ENCODE measurements at places on chromosomes 5 and 9.
A peak's percentile ranks its signal among the peaks of the same experiment; 100 is the strongest.

GRCh38 chr9:108783731-108784495 lies 71.9 kb downstream of the ACTL7B start:
- DNase-seq: no peak

GRCh38 chr5:42832060-42832459 lies 20.4 kb upstream of the SELENOP start:
- no peak for DNase-seq

DNA sequence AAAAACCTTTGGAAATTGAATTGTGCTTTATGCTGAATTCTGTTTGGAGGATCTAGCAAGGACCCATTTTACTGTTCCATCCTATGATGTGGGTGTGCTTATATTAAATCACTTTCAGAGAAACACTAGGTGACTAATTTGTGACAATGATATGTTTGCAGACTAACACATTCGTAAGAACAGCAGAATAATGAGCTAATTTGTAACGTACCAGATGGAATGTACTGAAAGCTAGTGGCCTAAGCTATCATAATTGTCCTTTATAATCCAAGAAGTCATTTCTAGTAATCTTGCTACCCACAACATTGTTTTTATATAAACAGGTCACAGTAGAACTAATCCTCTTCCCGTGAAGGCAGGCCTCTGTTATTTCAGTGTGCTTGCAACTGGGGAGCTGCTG lies 292.5 kb downstream of the PDE4D start:
- DNase-seq: no peak

DNA sequence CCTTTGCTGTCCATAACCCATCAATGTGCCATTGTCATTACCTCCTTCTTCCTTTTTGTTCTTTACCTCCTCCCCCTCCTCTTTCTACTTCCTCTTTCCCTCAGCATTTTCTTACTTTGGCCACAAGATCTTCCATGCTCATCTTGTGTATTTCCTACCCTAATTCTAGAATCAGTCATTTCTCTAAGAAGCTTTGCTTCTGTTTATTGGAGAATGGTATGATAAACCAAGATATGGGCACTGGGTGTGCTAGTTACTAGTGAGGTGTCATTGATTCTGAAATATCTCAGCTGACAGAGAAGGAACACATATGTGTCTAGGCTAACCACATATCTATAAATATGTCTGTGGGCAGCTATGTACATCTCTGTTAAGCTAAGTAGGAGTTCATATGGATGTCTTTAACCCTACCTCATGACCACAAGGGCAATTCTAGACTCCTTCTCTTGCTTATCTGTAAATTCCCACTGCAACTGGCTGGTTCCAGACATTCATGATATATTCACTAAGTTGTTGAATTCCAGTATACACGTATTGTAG lies 2051.3 kb upstream of the CDH9 start:
- DNase-seq: no peak

GRCh38 chr9:38043931-38044623 lies 24.9 kb downstream of the SHB start:
- DNase-seq: no peak

GRCh38 chr9:107991581-107991980 lies 502.0 kb upstream of the KLF4 start:
- DNase-seq: no peak

- DNase-seq: no peak
Measured at GRCh38 chr5:73763300-73764032, 137.5 kb downstream of the ARHGEF28 start.

- DNase-seq: no peak
Measured at GRCh38 chr5:114581136-114581535, 219.3 kb downstream of the KCNN2 start.

DNA sequence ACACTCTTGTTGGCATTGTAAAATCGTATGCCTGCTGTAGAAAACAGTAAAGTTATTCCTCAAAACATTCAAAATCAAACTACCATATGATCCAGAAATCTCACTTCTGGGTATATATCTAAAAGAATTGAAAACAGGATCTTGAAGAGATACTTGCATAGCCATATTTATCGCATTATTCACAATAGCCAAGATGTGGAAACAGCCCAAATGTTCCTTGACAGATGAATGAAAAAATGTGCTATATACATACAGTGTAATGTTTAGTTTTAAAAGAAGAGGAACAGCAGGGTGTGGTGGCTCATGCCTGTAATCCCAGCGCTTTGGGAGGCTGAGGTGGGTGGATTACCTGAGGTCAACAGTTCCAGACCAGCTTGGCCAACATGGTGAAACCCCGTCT lies 234.1 kb upstream of the DAB2 start:
- DNase-seq: no peak

DNA sequence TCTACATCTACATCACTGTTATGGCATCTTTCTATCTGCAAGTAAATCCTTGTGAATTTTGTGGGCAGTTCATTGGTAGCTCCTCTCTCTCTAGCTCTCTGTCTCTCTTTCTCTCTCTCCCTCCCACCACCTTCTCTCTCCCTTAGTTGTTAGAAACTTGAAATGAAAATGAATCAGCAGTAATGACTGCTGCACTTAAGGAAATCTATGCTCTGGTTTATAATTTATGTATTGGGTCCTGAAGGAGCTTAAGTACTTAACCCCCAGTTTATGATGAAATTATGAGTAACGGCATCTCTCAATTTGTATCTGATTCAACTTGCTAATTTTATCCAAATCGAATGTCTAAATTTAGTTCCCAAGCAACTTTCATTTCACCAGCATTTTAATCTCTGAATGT lies 52.0 kb upstream of the PTGER4 start:
- no peak for DNase-seq

DNA sequence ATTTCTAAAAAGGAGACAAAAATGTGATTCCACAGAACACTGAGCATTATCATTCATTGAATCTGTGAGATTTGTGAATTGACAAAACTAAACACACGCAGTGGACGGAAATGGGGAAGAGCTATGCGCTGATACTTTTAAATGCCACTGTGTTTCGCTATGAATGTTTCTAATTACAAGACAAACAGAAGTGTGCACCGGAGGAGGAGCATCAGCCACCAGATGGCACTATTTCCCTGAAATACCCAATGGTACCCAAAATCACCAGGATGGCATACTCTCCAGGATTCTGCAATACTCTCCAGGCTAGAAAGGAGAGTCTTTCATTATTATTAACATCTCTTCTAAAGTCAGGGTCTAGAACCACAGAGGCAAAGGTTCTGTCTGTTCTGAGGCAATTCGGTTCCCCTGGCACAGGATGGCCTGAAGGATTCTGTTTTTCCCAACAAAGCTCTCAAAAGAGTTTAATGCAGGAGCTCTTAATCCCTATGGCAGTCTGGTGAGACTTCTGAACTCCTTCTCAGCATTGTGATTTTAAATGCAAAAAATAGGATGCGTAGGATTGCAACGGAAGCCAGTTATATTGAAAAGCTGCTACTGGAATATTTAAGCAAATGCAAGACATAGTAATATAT lies 13.8 kb upstream of the PUM3 start:
- peak; percentile 77 for DNase-seq

GRCh38 chr9:135341612-135342169 lies 137.9 kb upstream of the PPP1R26 start:
- no peak for DNase-seq

DNA sequence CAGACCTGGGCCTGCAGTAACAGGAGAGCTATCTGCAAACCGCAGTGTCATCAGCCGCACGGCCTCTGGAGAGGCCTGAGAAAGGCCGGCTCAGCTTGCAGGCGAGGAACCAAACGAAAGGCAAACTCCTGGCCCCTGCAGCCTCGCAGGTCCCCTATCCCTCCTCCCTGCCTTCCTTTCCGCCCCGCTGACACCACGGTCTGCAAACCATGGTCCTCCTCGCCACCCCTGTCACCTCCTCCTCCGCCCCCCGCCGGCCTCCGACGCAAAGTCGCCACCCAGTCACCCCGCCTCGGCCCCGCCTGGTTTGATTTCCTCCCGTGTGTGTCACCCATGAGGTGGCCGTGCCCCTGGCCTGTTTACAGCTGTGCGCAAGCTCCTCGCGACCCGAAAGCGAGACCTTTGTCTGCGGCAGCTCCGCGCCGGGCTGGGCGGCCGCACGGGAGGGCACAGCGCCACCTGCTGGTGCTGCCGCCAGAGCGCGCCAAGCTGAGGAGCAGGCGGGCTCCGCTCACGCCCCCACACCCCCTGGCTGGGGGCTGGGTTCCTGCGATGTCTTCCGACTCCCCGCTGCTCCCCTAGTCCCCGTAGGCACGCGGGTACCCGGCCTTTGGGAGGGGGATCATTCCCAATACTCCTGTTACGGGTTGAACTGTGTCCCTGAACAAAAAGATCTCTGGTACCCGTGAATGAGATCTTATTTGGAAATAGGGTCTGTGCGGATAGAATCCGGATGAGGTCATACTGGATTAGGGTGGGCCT lies 19.4 kb downstream of the GBGT1 start:
- DNase-seq: peak; percentile 29

DNA sequence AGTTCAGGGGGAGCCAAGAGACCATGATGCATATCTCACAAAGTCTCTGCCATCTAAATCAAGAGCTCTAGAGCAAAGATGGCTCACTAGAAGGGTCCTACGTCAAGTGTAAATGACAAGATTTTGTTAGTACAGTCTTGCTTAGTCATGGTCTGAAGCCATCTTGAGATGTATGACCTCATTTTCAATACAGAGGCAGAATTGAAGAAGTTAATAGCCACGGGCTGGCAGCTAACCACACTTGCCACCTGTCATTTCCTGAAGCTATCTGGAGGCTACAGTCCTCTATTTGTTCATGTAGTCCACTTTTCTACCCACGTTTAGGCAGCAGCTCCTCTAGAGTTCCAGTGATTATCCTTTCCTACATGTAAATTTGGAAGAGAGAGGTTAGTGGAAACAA lies 231.7 kb upstream of the CDH12 start:
- no peak for DNase-seq

- DNase-seq: no peak
Measured at GRCh38 chr9:98867103-98867428, 59.6 kb downstream of the GALNT12 start.

DNA sequence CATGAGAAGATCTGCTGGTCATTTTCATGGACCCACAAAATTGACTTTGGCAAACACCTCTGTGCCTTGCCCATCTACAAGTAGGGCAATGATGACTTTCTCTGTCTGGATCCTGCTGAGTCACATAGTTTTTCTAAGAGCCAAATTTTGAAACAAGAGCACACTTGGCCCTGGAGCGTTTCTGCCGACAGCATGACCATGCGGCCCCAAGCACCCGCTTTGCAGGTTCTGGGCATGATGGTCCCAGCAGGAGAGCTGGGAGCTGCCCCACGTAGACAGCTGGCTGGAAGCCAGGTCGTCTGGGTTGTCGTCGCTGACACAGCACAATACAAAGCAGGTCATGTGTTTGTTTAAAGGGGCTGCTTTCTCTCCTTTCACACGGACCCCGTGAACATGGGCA lies 159.8 kb downstream of the SYK start:
- no peak for DNase-seq

- no peak for DNase-seq
Measured at GRCh38 chr9:35718721-35719511, 13.1 kb downstream of the TLN1 start.

- no peak for DNase-seq
Measured at GRCh38 chr9:32580631-32581300, 7.8 kb upstream of the NDUFB6 start.

- DNase-seq: no peak
Measured at GRCh38 chr5:65065001-65065511, 296.3 kb downstream of the CWC27 start.

DNA sequence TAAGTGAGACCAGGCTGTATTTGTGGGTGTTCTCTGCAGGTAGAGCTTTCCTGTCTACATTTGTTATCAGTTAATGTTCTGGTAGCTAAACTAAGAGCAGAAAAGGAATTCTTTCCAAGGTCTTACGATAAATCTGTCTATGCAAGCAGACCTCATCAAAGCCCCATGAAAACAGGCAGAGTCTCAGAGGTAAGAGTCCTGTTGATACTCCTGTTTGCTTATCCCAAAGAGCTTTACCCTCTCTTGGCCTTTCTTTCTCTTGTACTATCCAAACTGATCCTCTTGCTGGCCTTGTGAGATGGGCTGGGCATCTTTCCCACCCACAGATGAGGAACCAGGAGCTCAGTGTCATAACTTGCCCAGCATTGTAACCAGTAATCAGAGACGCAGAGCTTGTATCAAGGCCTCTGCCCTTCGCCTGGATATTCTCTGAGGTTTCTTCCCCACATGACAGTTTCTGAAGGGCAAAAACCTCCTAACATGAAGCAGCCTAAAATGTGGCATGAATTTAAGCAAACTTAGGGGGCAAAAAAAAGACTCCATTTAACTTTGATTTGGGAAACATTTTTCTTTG lies 33.5 kb downstream of the PRKACG start:
- DNase-seq: no peak

- DNase-seq: peak; percentile 76
Measured at GRCh38 chr5:79990598-79991507, at the start of gene MTX3. MTX3 (minus strand) TSS chr5:79991262; CDS start chr5:79991238, 24 bp downstream.

DNA sequence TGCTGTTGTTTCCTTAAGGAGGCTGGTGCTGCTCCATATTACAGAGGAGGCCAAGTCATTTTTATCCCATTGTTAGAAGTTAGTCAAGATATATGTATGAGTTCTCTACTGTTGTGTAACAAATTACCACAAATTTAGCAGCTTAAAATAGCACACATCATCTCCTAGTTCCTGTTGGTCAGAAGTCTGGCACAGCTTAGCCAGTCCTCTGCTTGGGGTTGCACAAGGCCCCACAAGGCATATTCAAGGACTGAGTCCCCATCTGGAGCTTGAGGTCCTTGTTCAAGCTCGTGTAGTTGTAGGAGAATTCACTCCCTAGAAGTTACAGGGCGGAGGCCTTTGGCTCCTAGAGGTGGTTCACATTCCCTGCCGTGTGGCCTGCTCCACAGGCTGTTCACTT lies 14.7 kb downstream of the MTAP start:
- DNase-seq: no peak

DNA sequence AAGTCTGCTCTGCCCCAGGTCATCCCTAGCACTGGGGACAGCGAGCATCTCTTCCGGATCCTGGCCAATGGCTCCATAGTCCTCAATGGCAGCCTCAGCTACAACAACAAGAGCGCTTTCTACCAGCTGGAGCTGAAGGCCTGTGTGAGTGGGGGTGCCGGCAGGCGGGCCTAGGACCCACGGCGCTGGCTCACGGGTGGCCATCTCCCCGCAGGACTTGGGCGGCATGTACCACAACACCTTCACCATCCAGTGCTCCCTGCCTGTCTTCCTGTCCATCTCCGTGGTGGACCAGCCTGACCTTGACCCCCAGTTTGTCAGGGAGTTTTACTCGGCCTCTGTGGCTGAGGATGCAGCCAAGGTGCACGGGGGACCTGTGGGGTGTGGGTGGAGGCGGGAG lies 25.9 kb downstream of the CDHR2 start:
- DNase-seq: no peak

DNA sequence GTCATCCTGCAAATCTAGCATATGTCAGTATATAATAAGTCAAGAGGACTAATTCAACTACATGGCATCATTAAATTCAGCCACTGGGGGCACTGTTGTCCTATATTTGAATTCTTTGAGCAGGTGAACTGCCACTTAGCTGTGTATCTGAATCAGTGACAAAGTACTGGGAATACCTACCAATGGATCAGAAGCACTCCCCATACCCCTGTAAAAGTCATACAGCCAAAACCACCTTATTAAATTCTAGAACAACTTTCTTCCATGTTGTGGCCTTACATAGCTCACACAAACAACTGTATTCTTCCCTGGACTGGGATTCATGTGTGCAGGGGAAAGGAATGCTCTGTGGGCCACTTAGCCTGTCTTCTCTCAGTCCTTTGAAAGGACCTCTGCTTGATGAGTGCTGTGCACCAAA lies 57.4 kb upstream of the PLPP6 start:
- peak; percentile 78 for DNase-seq
